ENCODE measurements at places on chromosomes 6 and 20.

GRCh38 chr6:15675536-15676220, 12.8 kb upstream of the DTNBP1 start:
- no peak for DNase-seq

- peak; percentile 2 for DNase-seq
Measured at GRCh38 chr20:3705970-3706739, 6.2 kb downstream of the SIGLEC1 start.

DNA sequence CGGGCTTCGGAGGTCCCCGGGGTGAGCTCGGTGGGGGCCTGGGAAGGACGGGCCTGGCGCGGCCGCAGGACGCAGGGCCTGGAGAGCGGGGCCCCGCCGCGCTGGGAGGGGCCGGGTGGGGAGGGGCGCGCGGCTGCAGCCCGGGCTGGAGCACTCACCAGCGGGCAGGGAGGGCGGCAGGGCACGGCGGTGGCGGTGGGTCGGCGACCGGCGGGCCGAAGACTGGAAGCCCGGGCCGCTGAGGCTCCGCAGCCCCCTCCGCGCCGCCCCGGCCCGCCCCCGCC, at the start of gene GATA5:
TSS of gene GATA5 (minus strand) at position 224 of the 284 bp plus-strand sequence. CDS start 474 bp downstream, outside the sequence.
- DNase-seq, result no peak

DNA sequence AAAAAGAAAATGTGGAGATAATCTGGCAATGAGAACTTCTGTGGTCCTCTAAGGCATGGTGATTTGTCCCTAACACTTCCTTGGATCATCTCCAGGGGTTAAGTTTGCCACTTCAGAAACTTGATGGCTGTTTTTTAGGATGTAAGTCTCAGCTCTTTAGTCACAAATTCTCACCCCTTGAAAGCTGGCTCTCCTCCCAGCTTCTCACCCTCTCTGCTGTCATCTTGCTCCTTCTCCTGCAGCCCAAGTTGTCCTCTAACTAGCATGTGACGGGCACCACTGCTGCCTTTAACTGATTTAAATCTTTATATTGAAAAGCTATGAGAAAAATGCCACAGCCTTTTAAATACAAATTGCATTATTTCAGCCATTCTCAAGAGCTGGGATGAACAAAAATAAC, 107.8 kb downstream of the MAP3K5 start:
- DNase-seq, result no peak

GRCh38 chr6:109714166-109714565, 23.1 kb downstream of the FIG4 start:
- no peak for DNase-seq

DNA sequence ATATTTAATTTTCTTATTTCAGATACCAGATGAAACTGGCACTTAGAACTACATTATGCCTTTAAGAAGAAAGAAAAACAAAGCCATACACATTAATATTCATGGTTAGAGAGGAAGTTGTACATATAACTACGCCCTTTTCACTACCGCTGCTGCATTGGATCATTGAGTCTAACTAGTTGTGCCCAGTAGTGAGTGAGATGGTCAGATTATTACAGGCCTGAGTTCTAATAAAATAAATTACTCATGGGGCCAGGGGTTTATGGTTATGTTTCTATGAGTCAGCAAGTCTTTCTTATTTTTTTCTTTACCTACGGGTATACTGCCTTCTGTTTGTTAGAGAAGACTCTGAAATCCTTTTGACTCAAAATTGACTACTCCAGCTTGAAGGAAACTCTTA, 11.5 kb downstream of the RIOK1 start:
- no peak for DNase-seq

GRCh38 chr6:125008261-125008703, 46.0 kb downstream of the RNF217 start:
- no peak for DNase-seq

- DNase-seq, result no peak
Measured at GRCh38 chr6:46325561-46326530, 155.1 kb upstream of the ENPP5 start.

DNA sequence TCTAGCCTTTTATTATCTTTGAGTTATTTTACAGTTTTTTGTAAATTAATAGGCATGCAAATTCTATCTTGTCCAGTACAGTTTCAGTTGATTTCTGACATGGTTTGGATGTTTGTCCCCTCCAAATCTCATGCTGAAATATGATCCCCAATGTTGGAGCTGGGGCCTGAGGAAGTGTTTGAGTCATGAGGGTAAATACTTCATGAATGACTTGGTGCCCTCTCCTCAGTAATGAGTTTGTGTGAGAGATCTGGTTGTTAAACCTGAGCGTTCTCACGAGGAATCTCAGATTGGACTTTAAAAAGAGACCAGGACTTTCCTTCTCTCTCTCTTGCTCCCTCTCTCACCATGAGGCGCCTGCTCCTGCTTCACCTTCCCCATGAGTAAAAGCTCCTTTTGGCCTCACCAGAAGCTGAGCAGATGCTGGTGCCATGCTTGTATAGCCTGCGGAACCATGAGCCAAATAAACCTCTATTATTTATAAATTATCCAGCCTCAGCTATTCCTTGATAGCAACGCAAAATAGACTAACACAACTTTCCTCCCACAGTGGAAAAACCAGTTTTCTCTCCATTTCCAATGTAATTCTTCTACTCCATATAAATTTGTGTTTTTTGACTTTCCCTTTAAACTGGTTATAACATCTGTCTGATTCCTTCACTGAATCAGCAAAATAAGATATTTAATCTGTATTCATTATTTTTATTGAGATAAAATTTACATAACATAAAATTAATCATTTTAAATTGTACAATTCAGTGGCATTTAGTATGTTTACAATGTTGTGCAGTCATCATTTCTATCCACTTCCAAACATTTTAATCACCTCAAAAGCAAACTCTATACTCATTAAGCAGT, 78.7 kb upstream of the PRSS16 start:
- no peak for DNase-seq

- DNase-seq, result no peak
Measured at GRCh38 chr20:51193066-51193772, 170.3 kb upstream of the KCNG1 start.

DNA sequence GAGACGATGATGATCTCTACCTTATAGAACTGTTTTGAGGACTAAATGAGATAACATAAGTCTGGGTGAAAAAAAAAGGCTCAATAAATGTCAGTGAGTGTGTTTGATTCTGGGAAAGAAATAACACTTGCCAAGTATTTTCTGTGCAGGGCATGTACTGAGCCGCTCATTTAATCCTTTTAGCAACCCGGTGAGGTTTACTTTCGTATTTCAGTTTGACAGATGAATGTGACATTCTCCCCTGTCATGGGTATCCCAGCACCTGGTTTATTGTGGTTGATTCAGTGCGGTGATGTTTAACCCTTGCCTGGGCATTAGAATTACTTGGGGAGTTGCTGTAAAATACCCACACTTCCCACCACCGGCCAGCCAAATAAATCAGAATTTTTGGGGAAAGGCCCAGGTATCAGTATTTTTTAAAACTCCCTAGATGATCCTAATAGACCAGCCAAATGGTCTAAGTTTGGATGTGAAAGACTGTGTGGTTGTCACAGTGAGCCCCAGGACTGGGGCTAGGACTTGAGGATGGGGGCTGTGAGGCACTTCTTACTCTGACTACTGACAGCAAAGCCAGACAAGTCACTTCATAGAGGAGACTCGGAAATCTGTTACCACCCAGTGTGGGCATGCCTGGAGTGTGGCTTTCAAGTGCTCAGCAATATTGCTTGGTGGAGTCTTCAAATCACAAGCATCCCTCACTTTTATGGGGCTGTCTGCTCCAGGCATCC, 100.2 kb upstream of the KCNG1 start:
- DNase-seq, result no peak

GRCh38 chr6:35706468-35706867, 17.8 kb upstream of the FKBP5 start:
- DNase-seq, result no peak

DNA sequence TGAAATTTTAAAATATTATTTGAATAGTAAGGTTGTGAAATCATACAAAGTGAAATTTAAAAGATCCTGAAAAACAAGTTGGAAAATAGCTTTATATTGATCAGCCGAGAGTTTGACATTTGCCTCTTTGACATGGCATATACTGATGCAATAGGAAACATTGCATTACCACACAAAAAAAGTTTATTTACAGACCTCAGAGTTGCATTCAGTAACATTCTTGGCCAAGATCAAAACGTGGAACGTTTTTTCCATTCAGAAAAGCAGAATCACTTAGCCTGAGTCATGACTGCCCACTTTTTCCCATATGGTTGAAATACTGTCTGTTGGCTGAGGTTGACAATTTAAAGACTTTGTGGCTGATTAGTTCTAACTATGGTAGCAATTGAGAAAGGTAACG, 55.1 kb upstream of the BACH2 start:
- DNase-seq, result no peak

GRCh38 chr6:13445005-13445743, 42.2 kb downstream of the GFOD1 start:
- no peak for DNase-seq

- peak; percentile 59 for DNase-seq
Measured at GRCh38 chr6:170152989-170153388, 137.9 kb downstream of the DLL1 start.

GRCh38 chr20:4800131-4800530, 78.4 kb downstream of the PRND start:
- no peak for DNase-seq

- no peak for DNase-seq
Measured at GRCh38 chr20:25341716-25342680, 48.6 kb downstream of the ABHD12 start.

DNA sequence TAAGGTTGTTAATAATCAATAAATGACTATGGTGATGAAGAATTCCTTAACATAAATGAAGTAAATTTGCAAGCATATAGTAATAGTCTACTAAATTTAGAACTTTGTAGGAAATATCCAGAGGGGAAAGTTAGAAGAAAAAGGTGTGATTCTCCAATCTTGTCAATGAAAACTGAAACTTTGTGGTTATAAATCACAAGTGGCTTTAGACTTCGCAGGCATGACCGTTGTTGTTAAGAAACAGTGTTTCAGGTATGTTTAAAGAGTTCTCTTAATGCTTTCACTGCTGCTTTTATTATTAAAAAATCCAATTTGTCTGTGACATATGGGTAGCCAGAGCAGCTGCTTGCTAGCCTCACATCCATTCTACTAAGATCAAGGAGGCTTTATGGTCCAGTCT, 475.6 kb upstream of the ADGRB3 start:
- no peak for DNase-seq

DNA sequence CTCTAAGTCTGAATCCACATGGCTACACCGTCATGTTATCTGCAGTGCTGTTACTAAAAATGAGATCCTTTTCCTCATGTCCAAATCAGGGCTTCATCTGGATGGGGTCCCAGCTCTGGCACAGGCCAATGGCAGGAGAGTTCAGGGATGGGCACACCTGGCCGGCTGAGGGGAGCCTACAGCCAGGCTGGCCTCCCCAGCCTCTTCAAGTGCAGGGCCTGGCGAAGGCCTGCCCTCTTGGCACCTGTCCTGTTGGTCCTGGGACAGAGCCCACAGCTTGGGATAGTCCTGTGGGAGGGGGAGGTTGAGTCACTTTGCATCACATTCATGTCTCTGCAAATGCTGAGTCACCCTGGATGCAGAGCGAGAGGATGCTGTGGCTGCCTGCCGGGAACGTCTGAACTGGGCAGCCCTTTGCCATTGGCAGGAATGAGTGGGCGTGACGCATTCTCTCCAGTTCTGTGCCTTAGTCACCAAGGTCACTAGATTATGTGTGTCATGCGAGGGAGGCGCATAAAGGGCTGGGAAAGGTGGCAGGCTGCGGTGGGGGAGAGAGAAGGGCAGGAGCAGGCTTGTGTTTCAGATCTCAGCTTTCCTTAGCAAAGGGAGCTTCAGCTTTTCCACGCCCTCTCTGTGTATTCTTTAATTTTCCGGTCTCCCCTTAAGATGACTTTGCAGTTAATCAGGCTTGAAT, 223.2 kb upstream of the ECI2 start:
- peak; percentile 81 for DNase-seq

DNA sequence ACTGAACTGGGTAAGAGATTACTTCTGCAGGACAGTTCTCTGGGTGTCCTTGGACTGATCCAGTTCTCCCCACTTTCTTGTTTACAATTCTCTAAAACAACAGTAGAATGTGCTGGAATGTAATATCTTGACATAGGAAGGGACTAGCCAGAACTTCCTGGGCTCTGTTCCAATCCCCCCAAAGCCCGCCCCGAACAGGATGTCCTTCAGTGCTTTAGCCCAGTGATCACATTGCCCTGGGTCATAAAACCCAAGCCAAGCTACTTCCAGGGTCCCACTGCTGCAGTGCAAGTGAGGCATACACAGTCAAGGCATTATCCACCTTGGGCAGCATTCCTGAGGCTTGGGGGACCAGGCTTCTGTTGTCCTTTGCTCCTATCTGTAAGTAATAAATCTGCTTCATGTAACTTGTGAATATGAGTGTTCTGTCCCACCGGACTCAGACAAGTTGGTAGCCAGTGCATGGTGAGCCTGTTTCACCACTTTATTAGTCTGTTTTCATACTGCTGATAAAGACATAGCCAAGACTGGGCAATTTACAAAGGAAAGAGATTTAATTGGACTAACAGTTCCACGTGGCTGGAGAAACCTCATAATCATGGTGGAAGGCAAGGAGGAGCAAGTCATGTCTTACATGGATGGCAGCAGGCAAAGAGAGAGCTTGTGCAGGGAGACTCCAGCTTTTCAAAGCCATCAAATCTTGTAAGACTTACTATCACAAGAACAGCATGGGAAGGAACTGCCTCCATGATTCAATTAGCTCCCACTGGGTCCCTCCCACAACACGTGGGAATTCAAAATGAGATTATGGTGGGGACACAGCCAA, 23.5 kb downstream of the FITM2 start:
- DNase-seq, result no peak

GRCh38 chr20:62285722-62286121, 17.1 kb upstream of the ADRM1 start:
- no peak for DNase-seq

DNA sequence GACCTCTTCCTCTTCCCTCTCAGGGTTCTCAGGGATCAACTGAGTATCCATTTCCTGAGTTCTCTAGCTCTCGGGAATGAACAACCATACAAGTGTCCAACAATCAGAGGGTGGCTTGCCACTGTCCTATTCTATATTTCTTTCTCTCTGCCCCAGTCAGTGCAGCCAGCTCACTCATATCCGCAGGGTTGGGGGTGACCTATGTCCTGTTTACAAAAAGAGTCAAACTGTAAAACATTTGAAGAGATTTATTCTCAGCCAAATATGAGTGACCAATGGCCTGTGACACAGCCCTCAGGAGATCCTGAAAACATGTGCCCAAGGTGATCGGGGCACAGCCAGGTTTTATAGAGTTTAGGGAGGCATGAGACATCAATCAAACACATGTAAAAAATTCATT, 10.8 kb upstream of the BTN3A2 start:
- no peak for DNase-seq

- no peak for DNase-seq
Measured at GRCh38 chr20:2602046-2602735, 50.2 kb upstream of the NOP56 start.

GRCh38 chr6:397056-397455, 5.5 kb downstream of the IRF4 start:
- no peak for DNase-seq
